HepG2 (cell line): ENCODE measurements at places on chromosomes 6 and 20.
A peak's percentile ranks its signal among the peaks of the same experiment; 100 is the strongest.

- DNase-seq = no peak
Measured at GRCh38 chr20:16262594-16262993, 310.7 kb downstream of the KIF16B start.

DNA sequence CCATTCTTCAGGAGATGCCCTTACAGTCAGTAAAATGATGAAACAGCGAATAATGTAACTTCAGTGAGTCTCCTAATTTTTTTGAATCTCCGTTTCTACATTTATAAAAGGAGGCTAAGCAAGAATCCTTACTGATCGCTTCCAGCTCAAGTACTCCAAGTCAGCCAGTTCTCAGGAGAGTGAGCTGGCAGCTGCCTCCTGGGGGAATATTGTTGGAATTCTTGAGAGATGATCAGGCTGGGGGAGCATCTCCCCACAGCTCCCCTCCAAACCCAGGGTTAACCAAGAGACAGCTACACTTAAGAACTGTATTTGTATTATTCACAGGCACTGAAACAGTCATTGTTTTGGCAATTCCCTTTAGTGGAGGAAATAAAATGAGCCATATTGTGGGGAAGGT lies 89.1 kb upstream of the PCSK2 start:
- no peak for DNase-seq

DNA sequence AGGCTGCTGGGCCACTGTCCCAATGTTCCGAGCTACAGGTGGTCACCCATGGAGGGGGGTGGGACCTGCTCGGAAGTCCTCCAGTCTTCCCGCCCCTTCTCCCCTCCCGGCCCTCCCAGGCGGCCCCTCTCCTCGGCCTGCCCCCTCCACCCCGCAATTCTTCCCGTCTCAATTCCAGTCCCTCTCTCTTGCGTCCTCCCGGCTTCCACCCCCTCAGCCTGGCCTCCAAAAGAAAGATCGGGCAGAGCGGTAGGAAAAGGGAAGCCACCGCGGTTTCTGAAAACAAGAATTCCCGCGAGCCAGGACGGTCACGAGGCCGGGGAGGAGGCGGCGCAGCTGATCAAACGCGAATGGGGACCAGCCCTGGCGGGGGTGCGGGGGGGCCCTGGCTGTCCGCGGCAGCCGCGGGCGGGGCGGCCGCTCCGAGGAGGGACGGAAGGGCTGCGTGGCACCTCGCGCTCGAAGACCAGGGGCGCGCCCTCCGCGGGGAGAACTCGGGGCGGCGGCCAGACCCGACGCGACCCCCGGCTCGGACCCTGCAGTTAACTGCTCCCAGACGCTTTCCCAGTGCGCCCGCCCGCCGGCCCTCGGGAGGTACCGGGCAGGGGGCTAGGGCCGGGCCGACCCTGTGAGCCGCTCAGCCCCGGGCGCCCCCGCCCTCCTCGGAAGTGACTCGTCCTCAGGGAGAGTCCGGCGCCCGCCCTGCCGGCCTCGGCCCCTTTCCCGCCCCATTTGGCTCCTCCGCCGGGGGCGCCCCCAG lies 1.0 kb downstream of the PXDC1 start:
- DNase-seq = peak; percentile 62

DNA sequence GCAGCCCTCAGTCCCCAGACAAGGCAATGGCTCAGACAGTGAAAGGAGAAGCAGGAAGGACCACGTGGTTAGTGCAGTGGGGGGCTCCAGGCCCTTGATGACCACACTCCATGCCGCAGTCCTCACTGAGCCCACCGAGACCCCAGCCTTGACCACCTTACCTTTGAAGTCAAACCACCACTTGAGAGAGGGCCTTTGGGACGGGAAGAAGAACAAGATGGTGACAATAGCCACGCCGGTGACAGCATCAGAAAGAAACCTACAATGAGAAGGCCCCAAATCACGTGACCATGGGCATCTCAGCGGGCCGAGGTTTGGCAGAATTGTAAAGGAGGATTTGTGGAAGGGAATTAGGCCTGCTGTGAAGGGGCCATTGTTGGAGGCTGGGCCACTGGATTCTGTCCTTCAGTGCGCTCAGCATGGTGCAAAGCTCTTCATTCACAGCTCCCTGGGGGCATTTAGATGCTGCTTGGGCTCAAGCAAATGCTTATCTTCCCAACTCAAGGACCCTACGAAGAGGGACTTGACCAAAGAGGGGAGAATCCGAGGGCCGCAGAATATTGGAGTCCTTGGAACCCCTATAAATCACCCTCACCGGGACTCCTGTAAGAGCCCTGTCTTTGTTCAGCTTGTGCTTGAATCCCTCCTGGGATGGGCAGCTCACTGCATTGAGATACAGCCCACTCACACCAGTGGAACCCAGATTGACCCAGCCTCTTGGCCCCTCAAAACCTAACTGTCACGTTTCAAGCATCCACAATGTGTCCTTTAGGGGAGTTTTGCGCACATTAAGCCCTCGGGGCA lies 33.2 kb upstream of the OCSTAMP start:
- no peak for DNase-seq

DNA sequence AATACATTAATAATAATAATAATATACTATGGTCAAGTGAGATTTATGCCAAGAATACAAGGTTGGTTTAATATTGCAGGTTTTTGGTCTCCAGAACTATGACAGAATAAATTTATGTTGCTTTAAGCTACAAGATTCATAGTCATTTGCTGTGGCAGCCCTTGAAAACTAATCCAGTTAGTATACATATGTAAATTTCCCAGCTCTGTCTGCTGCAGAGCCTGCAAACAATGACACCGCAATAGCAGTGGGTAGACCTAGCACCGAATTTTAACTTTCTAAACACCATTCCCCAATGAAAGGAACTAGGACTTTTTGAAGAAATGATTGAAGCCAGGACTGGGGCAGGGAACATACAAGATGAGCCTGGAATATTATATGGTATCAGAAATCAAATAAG lies 647.7 kb upstream of the NRSN1 start:
- no peak for DNase-seq

DNA sequence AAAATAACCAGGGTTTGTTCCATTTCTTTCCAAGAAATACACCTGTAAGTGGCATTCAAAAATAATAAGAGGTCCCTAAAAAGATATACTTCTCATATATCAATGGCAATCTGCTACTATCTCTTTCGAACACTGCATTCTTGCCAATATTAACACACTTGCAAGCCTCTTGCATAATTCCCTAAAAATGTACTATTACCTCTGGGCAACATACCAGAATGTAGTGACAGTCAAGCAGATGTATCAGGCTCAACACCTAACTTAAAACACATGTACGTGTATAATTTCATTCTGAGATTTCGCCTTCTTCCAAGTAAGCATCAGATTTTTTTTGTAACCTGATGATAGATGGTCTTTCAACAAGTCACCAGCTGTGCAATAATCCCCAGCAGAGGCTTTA lies 3.4 kb downstream of the CBLN4 start:
- no peak for DNase-seq

DNA sequence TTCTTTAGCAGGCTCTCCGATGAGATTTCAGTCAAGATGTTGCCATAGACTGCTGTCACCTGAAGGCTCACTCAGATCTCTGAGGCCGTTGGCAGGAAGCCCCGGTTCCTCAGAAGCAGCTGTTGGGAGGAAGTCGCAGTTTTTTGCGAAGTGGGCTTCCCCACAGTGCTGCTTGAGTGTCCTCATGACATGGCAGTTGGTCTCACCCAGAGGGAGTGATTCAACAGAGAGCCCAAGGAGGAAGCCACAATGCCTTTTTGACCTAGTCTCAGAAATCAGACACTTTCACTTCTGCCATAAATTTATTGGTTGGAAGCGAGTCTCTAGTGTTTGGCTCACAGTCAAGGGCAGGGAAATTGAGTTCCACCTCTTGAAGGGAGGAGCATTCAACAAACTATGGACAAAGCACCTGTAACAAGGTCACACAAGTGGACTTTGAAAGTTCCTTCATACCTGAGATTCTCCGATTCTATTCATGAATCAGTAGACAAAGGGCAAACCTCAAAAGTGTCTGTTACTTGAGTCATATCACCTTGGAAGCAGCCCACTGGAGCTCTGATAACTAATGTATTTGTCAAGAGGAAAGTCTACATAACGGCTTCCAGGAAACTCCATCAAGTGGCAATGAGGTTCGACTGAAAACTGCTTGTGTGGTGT lies 208.3 kb downstream of the TASP1 start:
- peak; percentile 92 for DNase-seq

GRCh38 chr6:149934249-149935156 lies 7.3 kb upstream of the ULBP2 start:
- peak; percentile 64 for DNase-seq

DNA sequence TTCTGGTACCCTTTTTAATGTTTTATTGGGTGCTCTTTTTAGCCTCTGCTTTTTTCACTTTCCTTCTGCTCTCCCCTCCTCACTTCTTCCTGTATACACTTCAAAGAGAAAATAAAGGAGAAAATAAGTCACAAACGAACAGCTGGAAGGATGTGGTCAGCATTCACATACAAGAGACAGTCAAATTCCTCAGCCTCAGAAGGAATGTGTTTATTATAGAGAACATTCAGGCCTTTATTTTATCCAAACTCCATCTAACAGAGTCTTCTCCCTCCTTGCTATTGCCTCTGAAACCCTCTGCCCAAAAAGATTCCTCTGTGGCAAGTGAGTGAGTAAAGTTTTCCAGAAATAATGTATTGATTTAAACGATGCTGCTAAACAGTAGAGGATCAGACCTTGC lies 490.4 kb downstream of the FRK start:
- DNase-seq = no peak

- DNase-seq = no peak
Measured at GRCh38 chr20:59250293-59250692, 50.1 kb upstream of the EDN3 start.

DNA sequence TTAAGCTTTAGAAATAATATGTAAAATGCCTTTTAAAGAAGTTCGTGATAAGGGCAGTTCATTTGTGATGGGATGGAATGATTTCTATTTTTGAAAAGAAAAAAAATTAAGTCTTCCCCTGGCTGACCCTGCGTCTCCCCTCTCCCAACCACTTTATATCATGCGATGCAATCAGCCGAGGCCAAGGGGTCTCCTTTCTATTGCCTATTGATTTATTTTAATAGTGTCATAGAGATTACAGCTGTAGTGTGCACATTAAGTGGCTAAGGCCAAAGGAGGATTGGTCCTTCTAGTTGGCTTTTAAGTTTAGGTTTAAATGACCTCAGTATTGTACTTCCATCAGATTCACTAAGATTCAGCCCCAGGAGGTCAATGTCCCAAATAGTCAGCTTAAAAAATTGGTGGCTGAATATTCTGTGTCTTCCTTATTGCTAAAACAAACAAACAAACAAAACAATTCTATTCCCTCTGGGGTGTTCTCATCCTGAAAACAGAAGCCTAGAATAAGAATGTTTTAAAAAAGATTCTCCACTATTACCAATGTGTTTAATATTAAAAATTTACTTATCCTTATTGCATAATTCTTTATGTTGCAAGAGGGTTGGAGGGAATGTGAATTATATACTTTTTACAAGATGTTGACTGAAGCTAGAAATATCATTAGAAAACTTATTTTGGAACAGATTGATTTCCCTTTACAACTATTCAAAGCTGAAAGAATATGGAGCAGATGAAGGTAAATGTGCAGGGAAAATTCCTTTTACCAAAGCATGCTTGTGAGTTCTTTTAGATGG lies 359.1 kb downstream of the SAMD5 start:
- DNase-seq = no peak

- no peak for DNase-seq
Measured at GRCh38 chr6:63643862-63644261, 8.3 kb downstream of the PHF3 start.

- no peak for DNase-seq
Measured at GRCh38 chr20:58377017-58377416, 12.0 kb upstream of the VAPB start.

DNA sequence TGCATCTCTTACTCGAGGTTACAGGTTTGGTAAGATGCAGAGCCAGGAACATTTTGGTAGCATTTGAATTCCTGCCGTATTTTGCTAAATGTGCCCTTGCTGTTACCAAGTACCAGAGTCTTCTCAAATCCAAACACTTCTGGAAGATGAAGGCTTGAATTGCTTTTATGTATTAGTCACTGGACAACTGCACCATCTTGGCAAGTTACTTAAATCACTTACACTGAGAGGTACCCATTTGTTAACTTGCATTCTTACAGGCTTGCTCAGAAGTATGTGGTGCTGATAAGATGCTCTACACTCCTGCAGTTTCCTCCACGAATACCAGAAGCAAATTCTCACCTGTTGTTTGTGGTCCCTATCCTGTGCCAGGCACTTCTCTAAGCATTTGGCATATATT lies 12.7 kb downstream of the IL22RA2 start:
- DNase-seq = no peak

GRCh38 chr20:54218470-54218869 lies 10.6 kb downstream of the PFDN4 start:
- no peak for DNase-seq

- no peak for DNase-seq
Measured at GRCh38 chr20:22723659-22724058, 139.3 kb upstream of the FOXA2 start.

- no peak for DNase-seq
Measured at GRCh38 chr6:15359335-15359862, 113.5 kb downstream of the JARID2 start.

DNA sequence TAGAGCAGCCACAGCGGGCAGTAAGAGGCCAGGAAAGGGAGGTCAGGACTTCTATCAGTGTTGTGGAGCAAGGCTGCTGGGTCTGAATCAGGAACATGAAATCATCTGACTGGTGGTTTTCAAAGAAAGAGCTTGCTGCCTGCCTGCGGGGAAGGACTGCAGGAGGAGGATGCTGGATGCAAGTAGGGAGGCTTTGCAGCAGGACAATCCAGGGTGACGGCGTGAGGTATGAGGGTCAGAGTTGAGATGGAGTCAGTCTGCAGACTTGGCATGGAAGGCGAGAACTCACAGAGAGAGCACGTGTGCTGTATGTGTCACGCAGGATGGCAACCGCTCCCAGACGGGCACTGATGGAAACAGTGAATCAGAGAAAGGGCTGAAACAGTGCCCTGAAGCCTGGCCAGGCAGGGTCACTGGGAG lies 59.2 kb upstream of the CD93 start:
- DNase-seq = no peak

DNA sequence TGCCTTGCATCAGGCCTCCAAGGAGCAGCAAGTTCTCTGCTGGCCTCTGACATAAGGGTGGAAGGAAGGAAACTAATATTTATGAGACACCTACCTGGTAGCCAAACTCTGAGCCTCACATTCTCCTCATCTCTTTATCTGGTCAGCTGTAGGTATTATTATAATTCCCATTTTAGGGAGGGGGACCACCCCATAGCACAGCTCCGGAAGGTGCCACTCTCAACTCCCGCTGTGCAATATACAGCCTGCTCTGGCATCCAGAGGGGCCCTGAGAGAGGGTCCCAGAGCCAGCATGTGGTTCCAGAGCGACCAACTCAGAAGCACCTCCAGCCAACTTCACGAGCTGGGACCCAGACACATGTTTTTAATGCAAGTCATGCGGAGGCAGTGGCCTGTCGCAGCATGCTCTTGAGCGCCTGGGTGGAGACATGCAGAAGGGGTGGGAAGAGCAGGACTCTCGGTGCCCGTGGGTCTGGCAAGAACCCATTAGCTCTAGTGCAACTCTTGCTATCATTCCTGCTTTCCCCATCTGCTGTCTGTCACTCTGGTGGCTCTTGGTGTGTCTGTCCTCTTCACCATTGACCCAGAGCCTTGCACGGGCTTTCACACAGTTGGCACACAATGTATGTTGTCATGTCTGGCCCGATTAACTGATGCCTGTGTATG lies 15.0 kb upstream of the MYMX start:
- no peak for DNase-seq
